CD4-positive, alpha-beta T cell treated with Interleukin-1 beta for 1 hour (primary cell): ENCODE measurements at places on chromosomes 5 and 9.

DNA sequence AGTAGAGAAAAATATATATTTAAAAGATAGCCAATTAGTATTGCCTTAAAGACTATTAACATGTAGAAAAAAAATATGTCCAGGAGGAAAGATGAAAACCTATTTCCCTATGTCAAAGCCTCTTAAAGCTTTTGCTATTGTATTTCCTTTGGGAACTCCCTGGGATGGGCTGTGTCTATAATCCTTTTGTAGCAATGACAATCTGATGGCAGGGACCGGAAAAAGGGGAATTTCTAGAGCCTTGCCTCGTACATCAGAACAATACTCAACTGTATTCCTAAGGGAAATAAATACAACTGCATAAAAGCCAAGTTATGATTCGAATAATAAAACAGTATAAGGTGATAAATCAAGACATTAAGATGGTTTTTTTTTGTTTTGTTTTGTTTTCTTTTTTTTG is 257.3 kb downstream of the MLLT3 start:
- DNase-seq = no peak

- no peak for DNase-seq
Observed at GRCh38 chr9:84756731-84757130, 87.2 kb downstream of the NTRK2 start.

GRCh38 chr5:159992566-159992965 is 16.4 kb upstream of the TTC1 start:
- no peak for DNase-seq

- DNase-seq = no peak
Observed at GRCh38 chr5:160837749-160838593, 14.0 kb downstream of the ATP10B start.

- DNase-seq = no peak
Observed at GRCh38 chr9:129472651-129473102, 148.2 kb downstream of the C9orf50 start.

DNA sequence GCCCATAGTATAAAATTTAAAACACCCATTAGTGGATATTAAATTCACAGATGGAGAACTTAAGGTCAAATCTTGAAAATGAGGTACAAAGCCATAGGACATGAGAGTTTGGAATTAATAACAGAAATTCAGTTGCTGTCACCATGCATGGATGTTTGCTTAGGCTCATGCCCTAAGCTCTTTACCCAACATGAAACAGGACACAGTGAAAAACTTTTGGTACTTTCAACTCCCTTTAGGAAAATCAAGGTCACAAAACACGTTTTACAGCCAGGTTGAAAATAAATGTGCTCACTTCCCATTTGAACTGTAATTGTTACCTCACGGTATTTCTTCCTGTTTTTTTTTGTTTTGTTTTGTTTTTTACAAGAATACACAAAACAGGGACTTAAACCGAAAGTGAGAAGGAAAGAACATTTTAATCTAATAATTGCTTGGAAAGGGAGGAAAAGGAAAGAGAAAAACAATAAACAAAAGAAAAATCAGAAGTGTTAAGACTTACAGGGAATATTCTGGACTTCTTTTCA is 6.1 kb upstream of the TOPORS start:
- DNase-seq = no peak

DNA sequence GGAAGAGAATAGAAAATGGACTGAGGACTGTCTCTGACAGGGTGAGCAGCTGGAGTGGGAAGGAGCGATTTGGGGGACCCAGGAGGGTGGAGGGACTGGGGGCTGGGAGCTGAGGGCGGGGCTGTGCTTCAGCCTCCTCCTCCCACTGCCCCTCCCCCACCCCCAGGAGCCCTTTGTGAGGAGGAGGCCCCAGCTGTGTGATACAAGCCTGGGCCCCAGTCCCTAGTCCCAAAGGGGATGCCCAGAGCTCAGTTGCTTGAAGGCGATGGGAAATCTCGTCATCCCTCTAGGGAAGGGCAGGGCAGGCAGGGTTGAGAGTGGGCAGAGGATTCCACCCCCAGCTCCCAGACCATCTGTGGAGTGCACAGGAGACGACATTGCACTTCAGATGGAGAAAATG is at the start of gene SPATA31E1:
Gene SPATA31E1 (plus strand): TSS at position 251 of the 400 bp plus-strand sequence. CDS start 15 bp downstream, at position 266.
- no peak for DNase-seq

DNA sequence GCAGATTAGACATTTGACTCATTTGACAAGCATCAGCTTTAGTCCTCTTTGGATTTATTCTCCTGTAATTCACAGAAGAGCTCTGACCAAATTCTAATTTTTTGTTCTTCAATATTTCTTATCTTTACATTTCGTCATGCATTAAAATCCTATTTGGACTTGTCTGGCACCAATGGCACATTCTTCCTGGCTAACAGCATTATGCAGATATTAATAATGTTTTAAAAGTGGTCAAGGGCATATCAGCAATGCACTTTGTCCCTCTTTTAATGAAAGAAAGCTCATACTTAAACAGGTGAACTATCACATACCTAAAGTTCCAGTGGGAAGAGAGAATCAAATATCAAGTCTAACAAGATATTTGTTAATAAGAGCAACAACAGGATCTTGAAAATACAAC is 270.4 kb downstream of the ARL15 start:
- DNase-seq = no peak

DNA sequence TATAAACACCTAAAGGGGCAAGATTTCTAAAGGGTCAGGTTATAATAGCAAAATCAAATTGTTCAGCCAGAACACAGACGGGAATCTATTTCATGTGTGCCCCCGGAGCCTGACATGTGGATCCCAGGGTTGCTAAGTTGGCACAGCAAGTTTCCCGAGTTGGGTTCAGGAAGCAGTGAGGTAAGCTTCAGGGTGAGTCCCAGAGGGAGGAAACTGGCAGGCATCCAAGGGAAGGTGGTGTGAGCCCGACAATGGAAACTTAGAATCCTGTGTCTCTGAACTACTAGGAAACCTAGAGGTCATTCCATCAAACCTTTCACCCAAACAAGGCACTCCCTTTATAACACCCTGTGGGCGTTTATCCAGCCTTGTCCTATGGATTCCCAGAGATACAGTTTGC is 98.4 kb downstream of the ADRB2 start:
- DNase-seq = no peak

GRCh38 chr9:84424931-84425330 is 84.4 kb upstream of the SLC28A3 start:
- no peak for DNase-seq

- no peak for DNase-seq
Observed at GRCh38 chr5:132849347-132849746, 16.9 kb downstream of the GDF9 start.

GRCh38 chr5:179558932-179559283 is 8.6 kb downstream of the RUFY1 start:
- DNase-seq = peak; percentile 10

- no peak for DNase-seq
Observed at GRCh38 chr9:113454914-113455761, 8.4 kb upstream of the RGS3 start.

GRCh38 chr9:75010570-75010969 is 17.5 kb downstream of the CARNMT1 start:
- DNase-seq = no peak

DNA sequence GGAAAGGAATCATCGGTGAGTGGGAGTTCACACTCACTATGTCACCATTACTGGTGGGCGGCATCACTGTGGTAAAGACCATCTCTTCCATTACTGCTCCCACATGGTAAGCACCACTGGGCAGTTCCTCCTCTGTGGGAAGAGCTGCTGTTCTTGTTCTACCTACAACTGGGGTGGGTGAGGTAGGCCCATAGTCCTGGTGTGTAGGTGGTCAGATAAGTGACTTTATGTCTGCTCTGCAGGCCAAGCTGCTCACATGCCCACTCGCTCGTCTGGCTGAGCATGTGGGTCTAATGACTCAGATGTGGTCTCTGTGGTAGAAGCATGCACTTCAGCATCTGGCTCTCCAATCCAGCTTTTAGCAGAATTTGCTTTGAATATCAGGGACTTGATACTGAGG is 82.9 kb downstream of the TMEM215 start:
- DNase-seq = no peak

DNA sequence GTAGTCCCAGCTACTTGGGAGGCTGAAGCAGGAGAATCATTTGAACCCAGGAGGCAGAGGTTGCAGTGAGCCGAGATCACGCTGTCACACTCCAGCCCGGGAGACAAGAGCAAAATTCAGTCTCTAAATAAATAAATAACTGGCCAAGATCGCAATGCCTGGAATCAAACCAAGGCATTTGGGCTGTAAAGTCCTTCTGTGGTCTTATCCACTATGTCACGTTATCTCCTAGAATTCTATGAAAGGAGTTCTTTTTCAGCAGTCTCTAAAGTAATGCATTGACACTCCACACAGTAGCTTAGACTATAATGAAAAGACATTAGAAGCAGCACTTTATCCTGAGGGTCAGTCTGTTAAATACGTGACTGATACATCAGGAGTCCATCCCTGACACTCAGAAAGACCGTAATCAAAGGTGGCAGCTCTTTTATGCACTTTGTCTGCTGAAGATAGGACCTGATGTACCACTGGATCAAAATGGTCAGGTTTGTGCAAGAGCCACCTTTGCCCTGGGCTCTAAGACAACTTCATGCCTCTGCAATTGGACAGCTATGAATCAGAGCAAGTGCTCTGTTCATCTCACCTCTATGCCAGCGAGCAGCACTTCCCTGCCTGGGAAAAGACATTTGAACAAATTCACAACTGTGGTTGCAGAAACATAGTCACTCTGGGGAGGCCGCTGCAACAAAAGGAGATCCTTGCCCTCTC is 31.7 kb upstream of the GNA14 start:
- no peak for DNase-seq

- no peak for DNase-seq
Observed at GRCh38 chr5:53180991-53181390, 71.4 kb upstream of the MOCS2 start.

- DNase-seq = no peak
Observed at GRCh38 chr5:56574778-56575177, 240.6 kb upstream of the MAP3K1 start.

GRCh38 chr9:95204710-95205109 is 112.8 kb downstream of the FANCC start:
- DNase-seq = no peak

GRCh38 chr5:74916831-74917710 is 50.9 kb upstream of the FAM169A start:
- no peak for DNase-seq

DNA sequence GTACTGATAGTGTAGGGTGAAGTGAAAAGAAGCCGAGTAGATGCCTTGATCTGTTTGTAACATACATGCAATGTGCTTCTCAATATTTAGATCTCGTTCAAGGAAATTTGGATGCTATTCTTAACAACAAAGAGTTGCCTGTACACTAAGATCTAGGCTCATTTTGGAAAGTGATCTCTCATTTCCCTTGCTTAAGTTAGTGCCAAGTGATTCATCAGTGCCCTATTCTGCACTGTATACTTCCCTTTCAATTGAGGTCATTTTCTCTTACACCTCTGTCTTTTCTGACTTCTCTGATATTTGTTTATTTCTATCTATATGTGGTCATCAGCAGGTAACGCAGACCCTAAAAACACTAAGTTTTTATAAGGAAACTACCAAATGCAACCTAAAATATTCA is 528.6 kb upstream of the PTPRD start:
- no peak for DNase-seq

- DNase-seq = no peak
Observed at GRCh38 chr9:109499631-109500410, 1.7 kb upstream of the PTPN3 start.

DNA sequence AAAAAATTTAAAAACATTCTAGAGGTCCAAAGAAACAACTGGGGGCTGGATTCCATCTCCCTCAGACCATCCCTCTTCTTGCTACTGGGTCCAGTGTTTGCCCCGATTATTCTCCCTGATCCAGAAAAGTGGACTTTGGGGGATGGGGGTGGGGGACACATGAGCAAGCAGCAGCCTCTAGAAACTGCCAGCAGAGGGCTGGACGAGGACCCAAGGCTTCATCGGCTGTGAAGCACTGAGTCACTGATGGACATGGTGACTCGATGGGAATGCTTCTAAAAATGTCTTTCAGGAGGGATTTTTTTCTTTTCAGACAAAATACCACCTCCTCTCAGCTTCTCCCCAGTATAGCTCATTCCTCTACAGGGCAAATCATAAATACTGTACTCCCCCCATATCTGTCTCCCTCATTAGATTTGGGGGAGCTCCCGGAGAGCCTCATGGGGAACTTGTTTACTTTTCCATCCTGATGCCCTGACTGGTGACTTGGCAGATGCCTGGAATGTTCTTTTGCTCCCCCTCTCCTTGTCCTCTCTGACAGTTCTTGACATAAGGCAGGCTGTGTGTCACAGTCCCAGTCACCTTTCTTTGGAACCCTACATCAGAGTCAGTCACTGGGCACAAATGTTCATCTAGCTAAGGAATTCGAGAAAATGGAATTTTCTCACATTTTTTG is 67.2 kb upstream of the STC2 start:
- no peak for DNase-seq

DNA sequence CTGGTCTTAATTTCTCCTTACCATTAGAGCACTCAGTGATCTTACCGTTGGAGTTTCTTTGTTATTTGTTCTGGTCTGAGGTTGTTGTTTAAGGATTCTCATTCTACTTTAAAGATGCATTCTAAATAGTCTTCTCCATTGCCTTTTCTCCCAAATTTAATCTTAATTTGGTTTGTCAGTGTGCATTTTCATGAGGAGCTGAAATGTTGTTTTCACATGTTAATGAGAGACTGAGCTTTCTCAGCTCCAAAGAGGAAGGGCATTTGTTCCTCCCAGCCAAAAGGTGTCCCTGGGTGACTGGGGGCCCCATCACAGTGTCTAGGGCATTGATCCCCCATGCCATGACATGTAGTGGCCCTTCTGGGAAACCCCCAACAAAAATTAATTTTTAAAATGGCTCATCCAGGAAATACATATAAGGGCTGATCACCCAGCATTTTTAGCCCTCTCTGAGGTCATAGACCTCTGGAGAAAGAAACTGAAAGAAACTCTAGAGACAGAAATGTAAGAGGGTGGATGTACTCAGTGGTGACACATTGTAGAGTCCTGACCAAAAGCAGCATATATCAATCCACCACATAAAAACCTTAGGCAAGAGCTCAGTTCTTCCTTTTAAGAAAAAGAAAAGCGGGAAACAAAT is 240.4 kb upstream of the RAI14 start:
- DNase-seq = no peak

DNA sequence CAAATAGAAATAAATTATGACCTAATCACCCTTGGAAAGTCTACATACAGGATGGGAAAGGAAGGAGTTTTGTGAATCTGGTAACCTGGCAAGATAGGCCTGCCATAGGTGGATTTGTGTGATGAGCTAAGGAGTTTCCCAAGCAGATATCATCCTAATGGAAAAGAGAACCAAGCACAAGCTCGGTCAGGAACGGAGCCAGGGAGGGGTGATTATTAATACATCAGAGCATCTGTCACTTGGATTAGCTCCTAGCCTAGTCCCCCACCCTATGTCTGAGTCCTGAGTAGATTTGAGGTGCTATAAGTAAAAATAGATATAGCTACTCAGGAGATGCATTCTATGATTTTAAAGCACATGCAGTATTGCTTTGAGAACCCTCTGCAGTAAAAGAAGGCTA is 57.3 kb upstream of the SMARCA2 start:
- no peak for DNase-seq

DNA sequence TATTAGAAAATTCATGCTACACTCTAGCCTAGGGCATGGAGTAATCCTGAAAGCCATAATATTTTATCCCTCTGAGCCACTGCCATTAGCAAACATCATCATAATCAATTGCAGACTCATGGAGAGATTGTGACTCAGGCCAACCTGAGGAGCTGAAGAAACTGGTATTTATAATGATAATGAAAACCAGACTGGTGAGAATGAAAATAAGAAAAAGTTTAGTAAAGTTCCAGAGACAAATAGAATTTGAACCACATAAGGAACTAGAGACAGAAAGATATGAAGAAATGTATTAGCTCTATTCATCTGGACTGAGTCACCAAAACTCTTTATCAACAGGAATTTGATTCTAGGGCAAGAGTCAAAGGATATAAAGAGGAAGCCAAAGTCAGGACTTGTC is 158.7 kb downstream of the DRD1 start:
- DNase-seq = no peak

- no peak for DNase-seq
Observed at GRCh38 chr5:66179297-66180051, 35.4 kb downstream of the SREK1 start.
